Left colon (tissue), 2 donors: ENCODE measurements at places on chromosomes 7 and 10. TPM values are rescaled to one million over a fixed set of nuclear protein-coding genes. Genes with fewer than 3 reads are reported as not detected.

GRCh38 chr10:1036341-1036791 is 10.7 kb upstream of the IDI2 start:
- no peak for DNase-seq

DNA sequence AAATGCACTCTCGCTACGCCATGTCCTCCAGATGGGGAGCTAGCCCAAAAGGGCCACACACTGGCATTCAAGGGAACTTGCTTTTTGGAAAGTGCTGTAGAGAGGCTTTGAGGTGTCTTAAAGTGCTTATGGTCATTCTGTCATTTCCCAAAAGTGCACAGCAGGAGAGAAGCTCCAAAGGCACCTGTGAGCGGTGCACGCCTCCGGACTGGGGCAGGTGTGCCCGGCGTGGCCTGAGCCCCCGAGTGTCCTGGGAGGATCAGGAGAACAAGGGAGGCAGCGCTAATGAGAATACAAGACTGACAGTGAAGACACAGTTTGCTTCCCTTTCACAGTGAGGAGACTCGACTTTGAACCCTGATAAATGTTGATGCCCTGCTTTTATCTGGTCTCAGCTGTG is 419.0 kb upstream of the MKI67 start:
- DNase-seq, result no peak

DNA sequence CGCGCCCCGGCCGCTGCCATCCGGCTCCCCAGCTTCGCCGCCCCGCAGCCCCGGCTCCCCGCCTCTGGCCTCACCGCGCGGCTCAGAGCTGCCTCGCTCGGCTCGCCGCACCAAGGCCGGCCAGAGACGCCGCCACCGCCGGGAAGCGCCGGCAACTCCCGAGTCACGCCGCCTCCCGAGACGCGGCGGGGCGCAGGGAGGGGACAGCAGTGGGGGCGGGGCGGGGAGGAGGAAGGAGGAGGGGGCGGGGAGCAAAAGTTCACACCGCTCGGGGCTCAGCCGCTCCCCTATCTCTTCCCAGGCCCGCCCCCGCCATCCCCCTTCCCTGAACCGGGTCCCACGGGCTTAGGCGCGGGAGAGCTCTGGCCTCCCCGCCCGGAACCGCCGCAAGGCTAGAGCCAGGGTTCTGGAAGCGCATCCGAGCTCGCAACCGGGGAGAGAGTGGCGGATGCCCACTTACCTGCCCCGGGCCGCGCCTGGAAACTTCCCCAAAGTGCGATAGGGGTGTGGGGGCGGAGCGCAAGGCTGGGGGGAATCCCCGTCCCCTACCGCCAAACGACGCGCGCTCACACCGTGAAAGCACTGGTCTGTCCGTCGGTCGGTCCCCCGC is 1.0 kb downstream of the CHST15 start:
- DNase-seq, result peak; percentile 56

GRCh38 chr10:88091490-88092061 is 228.2 kb downstream of the PTEN start:
- peak; percentile 21 for DNase-seq

DNA sequence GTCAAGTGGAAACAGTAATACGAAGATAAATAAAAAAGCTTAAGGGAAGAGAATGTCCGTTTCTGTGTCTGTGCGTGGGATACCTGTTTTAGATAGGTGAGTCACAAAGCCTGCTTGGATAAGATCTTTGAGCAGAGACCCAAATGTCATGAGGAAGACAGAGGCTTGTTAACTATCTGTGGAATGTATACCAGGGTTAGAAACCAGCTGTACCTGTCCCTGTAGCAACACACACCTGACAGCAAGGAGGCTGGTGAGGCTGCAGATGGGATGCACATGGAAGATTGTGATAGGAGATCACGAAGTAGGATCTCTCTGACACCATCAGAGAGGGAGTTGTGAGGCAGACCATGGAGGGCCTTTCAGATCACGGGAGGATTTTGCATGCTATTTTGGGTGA is 105.3 kb downstream of the ARHGAP21 start:
- no peak for DNase-seq

DNA sequence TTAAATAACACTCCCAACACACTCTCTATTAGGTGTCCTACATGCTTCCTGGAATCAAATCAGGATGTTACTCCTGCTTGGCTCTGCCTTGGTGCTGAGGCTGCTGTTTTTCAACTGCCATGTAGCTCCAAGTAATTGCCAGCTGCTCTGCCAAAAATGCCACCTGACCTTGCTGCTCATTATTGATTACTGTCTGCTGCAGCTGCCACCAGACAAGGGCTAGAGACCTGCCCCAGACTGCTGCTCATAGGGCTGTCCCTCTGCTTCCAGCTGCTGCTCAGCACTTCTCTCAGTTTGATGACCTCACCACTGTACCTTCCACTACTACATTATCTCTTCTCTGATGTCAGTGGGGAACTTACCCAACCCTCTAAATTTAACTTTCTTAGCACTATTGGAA is 102.5 kb downstream of the PCLO start:
- DNase-seq, result no peak

- DNase-seq, result no peak
Observed at GRCh38 chr7:22125436-22125835, 179.7 kb upstream of the CDCA7L start.

GRCh38 chr7:137305901-137306621 is 37.5 kb downstream of the PTN start:
- DNase-seq, result no peak

GBX1 gene
- not detected for total RNA-seq

AKR1C1 gene
- total RNA-seq, result 12.8 TPM

HEPACAM2 gene
- 96.1 TPM for total RNA-seq
